ENCODE measurements at places on chromosomes 5 and 9.

DNA sequence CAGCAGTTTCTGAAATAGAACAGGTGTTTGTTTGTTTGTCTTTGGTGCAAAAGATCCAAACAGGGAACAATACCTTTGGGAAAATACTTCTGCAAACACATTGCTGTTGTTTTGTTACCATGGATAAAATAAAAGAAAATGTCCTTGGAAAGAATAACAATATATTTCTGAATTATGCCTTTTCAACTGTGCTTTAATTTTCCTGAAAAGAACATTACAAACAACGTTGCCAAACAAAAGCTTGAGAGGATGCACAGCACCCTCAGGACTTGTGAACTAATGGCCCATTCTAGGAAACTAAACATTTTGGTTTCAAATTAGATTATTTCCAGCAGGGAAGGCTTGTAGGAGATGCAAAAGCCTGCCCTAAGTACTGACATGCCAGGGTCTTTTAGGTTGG lies 967.2 kb downstream of the TLE4 start:
- DNase-seq: no peak

GRCh38 chr9:14031060-14031414 lies 282.9 kb downstream of the NFIB start:
- no peak for DNase-seq

DNA sequence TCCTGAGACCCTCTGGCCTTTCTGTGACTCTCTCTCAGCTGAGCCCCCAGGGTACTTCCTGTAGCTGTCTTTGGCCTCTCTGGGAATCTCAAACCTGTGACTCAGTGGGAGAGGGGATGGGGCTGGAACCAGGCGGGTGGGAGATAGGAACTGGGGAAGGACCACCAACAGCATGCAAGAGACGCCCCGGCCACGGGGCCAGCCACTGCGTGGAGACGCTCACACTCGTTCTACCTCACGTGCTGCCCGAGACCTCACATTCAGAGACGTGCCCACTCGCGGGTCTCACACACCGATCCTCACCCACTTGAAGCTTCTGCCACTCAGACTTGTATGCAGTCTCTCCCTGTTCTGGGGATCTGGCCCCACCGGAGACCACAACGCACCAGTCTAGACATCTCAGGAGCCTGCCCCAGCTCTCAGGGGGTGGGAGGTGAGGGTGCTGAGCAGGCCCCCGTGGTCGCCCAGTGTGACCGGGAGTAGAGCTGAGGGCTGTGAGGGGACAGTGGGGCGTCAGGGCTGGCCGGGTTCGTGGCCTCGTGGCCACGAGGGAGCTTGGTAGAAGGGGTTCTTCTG lies 13.8 kb downstream of the GPRIN1 start:
- no peak for DNase-seq

GRCh38 chr9:12997009-12997408 lies 222.2 kb downstream of the LURAP1L start:
- DNase-seq: no peak

DNA sequence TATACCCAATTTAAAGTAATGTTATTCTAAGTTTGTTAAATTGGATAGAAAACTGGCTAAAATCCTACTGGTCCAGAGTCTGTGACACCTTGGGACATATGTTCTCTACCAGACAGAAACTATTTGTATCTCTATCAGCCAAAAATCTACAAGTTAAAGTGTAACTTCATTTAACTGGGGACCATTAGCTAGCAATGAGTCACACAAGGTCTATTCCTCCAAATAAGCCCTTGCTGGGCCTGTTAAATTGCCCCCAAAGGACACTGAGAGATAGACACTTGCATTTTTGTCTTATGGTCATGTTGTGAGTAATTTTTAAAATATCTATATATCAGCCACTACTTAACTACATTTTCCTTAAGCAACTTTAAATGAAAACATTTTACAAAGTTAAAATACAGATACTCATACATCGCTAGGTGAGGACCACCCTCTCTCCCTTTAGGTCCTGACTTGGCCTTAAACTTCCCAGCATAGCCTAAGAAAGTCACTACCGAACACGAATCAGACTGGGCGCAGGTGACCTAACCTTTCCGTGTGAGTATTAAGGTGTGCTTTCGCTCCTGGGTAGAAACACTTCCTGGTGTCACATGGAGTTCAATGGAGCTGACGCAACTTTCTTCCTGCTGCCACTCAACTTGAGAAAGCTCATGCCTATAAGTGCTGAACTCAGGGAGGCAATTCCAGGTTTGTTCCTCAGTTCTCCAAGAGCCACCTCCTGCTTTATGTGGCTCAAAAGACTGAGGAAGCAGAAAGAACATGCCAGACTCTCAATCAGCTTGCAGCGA lies 249.1 kb downstream of the DIRAS2 start:
- no peak for DNase-seq

DNA sequence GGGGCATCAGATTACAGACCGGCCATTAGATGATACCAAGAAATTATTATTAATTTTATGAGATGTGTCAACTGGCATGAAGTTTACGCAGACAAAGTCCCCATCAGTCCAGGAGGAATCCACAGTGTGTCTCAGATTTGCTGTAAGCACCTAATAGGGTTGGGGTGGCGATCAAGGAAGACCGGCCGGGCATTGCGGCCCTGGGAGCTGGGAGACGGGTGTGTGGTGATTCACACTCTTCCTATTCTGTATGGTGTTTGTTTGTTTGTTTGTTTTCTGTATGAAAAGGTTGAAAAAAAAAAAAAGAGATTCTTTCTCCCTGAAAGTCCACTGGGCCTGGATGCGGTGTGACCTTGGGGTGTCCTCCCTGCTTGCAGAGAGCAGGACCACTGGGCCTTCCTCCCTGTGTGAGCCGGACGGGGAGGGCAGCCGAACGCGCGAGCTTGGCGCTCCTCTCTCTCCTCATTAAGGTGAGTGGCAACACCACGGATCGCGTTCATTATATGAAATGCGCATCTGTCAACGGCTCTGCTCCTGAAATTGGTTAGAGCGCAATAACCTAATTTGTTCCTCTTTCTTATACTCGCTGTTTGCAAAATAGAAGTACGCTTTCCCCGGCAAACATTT lies 15.1 kb downstream of the RASGEF1C start:
- DNase-seq: no peak

DNA sequence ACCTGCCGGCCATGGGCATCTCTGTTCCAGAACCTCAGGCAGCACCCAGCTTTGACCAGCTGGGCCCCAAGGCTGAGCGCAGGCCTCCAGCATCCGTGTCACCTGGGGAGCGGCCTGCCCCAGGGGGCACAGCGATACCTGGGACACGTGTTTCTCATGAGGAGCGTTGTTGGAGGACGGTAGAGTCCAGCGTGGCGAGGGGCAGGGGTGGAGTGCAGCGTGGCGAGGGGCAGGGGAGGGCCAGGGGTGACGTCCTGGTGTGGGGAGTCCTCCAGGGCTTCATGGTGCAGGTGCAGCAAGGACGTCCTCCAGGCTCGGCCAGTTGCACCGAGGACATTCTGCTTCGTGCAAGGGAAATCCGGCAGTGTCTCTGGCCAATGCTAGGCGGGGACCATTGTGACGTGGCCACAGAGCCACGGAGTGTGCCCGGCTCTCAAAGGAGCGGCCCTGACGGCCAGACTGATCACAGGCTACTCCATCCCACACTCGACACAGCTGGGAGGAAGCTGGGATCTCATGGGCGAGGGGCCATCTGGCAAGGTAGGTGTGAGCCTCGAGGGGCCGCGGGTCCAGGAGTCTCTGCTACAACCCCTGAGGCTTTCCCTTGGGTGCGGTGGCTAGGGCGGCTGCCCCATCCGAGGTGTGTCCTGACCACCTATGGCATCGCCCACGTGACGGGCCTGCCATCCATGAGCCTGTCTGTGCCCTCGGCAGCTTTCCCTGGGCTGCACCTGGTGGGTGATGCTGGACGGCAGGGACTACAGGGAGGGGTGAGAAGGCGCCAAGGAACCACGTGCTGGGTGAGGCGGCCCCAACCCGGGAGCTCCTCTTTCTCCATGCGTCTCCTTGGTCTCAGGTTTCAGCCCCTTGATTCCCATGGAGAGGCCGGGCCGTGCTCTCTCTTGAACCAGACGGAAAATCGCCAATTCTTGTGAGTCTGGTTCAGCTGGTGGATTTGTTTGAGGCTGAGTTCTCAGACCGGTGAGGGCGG lies 33.8 kb downstream of the SLC9A3 start:
- DNase-seq: no peak

DNA sequence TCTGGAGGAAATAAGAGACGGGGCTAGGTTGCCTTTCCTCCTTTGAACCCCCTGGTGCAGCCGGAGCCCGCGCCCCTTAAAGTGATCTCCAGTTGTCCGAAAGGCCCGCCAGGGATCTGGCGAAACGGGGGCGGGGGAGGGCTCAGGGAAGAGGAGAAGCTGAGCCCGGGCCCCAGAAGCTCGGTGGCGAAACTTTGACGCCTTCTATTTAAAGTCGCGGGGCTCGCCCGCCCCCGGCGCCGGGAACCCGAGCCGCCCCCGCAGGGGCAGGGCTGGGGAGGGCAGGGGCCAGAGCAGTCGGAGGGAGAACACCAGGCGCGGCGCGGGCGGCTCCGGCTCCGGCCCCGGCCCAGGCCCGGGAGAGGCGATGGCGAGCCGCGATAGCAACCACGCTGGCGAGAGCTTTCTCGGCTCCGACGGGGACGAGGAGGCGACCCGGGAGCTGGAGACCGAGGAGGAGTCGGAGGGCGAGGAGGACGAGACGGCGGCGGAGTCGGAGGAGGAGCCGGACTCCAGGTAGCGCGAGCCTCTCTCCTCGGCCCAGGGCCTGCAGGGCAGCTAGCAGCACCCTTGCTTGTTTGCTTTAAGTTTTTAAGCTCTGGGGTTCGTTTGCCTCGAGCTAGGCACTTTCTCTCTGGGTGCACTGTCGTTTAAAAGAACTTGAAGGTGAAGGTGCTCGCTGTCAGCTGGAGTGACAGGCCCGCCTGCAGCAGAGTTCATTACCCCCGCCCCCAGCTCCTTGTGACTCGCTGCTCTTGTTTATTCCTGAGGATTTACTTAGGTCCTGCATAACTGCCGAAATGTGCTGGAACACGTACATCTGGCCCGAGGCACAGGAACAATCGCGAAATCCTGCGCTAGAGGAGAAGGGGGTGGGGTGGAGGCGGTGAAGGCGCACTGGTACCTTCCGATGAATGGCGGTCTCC lies at the start of gene CMYA5:
TSS of gene CMYA5 (plus strand) at position 296 of the 926 bp plus-strand sequence. CDS start at position 368, 72 bp downstream.
- no peak for DNase-seq

- DNase-seq: no peak
Observed at GRCh38 chr5:16881251-16881650, 54.8 kb downstream of the MYO10 start.

GRCh38 chr5:167453246-167454030 lies 838.0 kb upstream of the WWC1 start:
- DNase-seq: no peak

DNA sequence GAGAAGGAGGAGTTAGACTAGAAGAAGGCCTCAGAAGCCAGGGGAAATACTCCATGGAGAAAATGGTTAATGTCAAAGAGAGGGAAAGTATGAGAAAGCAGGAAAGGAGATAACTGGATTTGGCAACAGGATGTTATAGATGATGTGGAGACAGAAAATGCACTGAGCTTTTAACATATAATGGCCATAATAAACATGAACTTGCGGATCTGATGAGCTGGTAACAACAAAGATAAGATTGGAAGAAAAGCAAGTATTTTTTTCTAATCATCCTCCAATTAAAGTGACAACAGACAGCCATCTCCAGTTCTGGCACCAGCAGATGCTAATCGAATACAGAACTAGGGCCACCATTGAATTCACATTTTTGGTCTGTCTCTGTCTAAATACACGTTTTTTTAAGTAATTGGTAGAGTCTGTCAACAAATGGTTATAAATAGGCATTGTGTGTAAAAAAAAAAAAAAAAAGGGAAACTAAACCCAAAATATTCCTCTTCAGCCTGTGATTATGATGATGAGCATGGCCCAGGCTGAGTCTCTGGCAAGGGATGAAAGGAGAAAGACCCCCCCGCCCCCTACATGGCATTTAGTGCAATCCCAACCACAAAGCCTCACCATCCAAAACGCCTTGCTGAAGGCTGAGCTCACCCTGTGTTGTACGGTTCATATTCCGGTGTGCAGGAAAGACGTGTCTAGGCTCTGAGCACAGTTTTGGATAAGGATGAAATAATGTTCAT lies 149.5 kb upstream of the LHFPL2 start:
- DNase-seq: peak; percentile 26

GRCh38 chr9:21434202-21435014 lies 5.8 kb upstream of the IFNA1 start:
- peak; percentile 6 for DNase-seq

GRCh38 chr5:75342836-75343235 lies 5.8 kb downstream of the HMGCR start:
- DNase-seq: no peak

GRCh38 chr5:62942384-62942783 lies 363.8 kb downstream of the LRRC70 start:
- no peak for DNase-seq

- no peak for DNase-seq
Observed at GRCh38 chr5:88109818-88110217, 158.8 kb downstream of the TMEM161B start.

DNA sequence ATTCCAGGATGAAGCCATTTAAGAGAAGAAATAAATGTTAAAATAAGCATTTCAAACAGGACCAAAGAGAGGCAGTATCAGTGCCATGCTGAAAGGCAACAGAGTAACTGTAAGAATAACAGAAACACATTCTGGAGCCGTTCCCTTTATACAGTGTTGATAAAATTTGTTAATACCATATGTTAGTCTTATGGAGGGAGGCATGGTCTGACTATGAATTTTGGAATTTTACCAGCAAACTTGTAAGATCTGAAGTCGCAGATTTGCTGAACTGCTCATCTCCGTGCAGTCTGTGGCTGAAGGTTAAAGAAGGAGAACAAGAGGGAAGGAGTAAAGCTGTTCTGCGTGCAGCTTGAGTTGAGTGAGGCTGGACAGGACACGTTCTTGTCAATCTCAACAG lies 508.4 kb downstream of the NFIB start:
- DNase-seq: no peak

- DNase-seq: no peak
Observed at GRCh38 chr5:172336264-172336663, 52.7 kb upstream of the UBTD2 start.

DNA sequence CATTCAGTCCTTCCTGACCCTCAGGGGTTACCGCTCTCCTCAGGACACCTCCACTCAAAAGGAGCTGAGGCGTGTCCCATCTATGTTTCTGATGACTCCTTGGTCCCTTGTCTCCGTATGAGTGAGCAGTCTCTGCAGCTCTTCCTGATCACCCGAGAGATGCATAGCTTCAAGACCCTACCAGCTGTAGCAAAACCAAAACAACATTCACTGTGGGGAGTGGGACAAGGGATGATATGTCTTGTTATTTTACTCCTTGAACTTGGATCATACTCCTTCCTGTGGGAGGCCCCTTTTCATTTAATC lies 14.4 kb downstream of the GLDC start:
- DNase-seq: no peak

- no peak for DNase-seq
Observed at GRCh38 chr9:38295764-38296163, 96.7 kb upstream of the ALDH1B1 start.

GRCh38 chr5:87898574-87898973 lies 370.1 kb downstream of the TMEM161B start:
- DNase-seq: no peak

All from NCI-H226 (cell line).